Activated T-helper 1 cell treated with anti-CD3 and anti-CD28 coated beads, Interleukin-12 subunit alpha, Interleukin-12 subunit beta, Interleukin-2, Interleukin-4 antibody, amounts not matched to agents 30 ng/mL and 10 ng/mL and 1 ng/mL, durations not matched to agents 14 hours and 24 hours and 36 hours (primary cell): ENCODE measurements at places on chromosomes 11 and 22. TPM values are rescaled to one million over a fixed set of nuclear protein-coding genes. Genes with fewer than 3 reads are reported as not detected.

Gene FAU
- total RNA-seq: 1,004 and 1,020 TPM in 2 replicates

DNA sequence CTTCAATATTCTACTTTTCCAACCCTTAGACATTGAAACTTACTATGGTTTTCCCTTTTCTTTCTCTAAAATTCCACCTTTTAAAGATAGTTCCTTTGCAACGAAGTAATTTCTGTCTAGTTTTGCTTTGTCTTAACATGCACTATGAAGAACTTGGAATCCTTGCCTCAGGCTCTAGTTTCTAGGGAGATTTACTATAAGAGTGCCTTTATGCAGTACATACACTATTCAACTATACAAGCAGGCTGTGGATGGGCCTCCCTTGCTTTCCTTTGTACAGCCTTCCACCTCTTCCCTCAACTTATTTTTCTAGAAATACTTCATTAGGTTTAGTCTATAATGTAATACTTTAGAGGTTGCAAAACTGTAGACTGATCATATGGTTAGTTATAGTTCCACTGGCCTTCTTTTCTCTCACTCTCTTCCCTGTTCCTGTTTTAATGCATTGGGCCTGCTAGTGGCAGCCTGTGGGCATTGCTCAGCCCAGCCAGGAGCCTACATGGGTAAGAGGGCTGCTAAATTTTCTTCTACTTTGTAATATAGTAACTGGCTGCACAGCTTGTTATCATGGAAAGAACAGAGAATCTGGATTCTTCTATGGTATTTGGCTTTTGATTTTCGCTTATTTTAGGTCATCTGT, 100.2 kb downstream of the C11orf87 start:
- H3K36me3 ChIP-seq: no peaks in the 10 kb centered on the region
- no peaks in the 10 kb centered on the region for H3K27me3 ChIP-seq
- no peak for DNase-seq
- H3K27ac ChIP-seq: no peak overlapping the region
- no peak overlapping the region for H3K4me3 ChIP-seq

Gene TCN1
- total RNA-seq: not detected in 2 replicates

Gene KLHL35
- 2.5 and 2.8 TPM in 2 replicates for total RNA-seq

Gene POU2F3
- 0.36 TPM in 1 of 2 replicates, not detected in the other for total RNA-seq

Gene KIRREL3
- not detected in 2 replicates for total RNA-seq

DNA sequence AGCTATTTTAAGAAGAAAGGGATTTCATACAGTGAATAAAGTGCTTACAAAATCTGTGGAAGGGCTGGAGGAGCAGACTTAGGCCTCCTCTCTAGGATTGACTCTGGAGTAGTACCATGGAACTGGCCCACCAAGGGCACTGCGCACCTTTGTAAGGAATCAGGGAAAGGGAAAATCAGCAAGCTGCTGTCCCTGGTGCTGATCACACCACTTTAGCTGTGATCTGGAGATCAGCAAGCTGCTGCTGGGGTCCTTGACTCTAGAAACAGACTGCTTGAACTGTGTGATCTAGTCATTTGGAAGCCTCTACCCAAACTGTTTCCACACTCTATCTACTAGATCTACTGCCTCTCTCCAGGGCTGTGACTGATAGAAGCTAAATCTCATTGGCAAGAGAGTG, 18.4 kb upstream of the TECTA start:
- H3K36me3 ChIP-seq: peaks cover 5% of the 10 kb centered on the region
- no peak overlapping the region for H3K4me3 ChIP-seq
- H3K27ac ChIP-seq: no peak overlapping the region
- no peak for DNase-seq
- no peaks in the 10 kb centered on the region for H3K4me1 ChIP-seq

DNA sequence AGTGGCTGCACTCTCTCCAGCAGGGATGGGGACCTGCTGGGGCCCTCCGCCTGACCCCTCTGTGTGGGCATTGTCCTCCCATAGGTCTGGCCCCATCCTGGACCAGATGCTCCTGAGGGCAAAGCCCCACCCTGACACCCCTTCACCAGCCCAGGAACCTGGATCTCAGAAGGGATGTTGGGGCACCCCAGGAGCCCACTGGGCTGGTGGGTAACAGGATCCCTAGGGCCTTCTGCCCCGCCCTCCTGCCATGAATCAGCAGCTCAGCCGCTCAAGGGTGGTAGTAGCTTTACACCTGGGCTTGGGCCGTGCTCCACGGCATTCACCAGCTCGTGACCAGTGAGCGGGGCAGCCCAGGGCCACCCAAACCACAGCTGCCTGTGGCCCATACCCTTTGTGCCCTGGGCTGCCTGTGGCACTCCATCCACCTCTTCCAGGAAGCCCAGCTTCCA, 1.0 kb upstream of the MAPK12 start:
- no peaks in the 10 kb centered on the region for H3K4me1 ChIP-seq
- H3K27me3 ChIP-seq: peaks cover 10% of the 10 kb centered on the region
- peaks cover 4% of the 10 kb centered on the region for H3K36me3 ChIP-seq
- peak overlapping the region; percentile 69 for H3K4me3 ChIP-seq

Gene DDI1
- total RNA-seq: not detected in 2 replicates

Gene LDHAL6A
- not detected in 2 replicates for total RNA-seq

- no peaks in the 10 kb centered on the region for H3K27me3 ChIP-seq
- peaks cover 2% of the 10 kb centered on the region for H3K36me3 ChIP-seq
- peak overlapping the region; percentile 30 for H3K27ac ChIP-seq
- H3K4me1 ChIP-seq: peaks cover 74% of the 10 kb centered on the region
Measured at GRCh38 chr22:28373831-28374230, 305.8 kb downstream of the TTC28 start.
